ENCODE measurements at places on chromosomes 6 and 20.

DNA sequence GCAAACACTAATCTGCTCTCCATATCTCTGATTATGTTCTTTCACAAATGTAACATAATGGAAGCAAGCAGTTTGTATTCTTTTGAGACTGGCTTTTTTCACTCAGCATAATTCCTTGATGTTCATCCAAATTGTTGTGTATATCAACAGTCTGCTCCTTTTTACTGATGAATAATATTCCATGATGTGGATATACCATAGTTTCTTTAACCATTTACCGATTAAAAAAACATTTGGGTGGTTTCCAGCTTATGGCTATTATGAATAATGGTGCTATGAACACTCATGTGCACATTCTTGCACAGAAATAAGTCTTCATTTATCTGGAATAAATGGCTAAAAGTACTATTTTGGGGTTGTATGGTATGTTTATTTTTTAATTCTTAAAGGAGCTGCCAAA is 708.9 kb downstream of the RFPL4B start:
- DNase-seq: no peak

DNA sequence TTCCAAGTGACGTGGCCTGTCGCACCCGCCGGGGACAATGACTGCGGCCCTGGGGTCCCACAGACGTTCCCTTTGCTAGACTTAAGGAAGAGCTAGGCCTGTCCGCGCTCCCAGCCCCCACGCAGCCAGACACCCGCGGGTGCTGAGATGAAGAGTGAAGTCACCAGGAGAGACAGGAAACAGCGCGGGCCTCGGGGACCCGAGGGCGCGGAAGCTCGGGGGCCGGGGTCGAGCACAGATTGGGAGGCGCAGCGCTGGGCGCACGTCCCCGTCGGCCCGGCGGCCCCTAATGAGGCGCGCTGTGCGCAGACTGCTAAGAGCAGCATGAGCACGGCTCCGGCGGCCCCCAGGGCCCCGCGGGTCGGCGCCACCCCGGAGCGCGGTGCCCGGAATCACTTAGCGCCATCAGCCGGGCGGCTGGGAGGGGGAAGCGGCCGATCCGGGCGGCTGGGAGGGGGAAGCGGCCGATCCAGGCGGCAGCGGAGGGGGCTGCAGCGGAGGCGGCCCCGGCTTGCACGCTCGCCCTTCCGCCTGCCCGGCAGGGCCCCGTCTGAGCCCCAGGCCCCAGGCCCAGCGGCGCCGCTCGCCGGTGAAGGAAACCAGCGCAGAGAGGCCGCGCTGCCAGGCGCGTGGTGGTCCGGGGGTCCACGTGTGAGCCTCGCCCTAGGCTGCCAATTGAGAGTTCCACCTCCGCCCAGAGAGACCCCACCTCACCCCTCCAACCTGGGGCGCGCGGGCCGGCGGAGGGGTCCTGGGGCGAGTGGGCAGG is 8.3 kb upstream of the AVP start:
- DNase-seq: peak; percentile 33

GRCh38 chr6:41548841-41549642 is 2.9 kb downstream of the FOXP4 start:
- no peak for DNase-seq

- no peak for DNase-seq
Measured at GRCh38 chr6:161727083-161727833, 453.4 kb upstream of the AGPAT4 start.

GRCh38 chr20:51221791-51222408 is 199.0 kb upstream of the KCNG1 start:
- peak; percentile 56 for DNase-seq

DNA sequence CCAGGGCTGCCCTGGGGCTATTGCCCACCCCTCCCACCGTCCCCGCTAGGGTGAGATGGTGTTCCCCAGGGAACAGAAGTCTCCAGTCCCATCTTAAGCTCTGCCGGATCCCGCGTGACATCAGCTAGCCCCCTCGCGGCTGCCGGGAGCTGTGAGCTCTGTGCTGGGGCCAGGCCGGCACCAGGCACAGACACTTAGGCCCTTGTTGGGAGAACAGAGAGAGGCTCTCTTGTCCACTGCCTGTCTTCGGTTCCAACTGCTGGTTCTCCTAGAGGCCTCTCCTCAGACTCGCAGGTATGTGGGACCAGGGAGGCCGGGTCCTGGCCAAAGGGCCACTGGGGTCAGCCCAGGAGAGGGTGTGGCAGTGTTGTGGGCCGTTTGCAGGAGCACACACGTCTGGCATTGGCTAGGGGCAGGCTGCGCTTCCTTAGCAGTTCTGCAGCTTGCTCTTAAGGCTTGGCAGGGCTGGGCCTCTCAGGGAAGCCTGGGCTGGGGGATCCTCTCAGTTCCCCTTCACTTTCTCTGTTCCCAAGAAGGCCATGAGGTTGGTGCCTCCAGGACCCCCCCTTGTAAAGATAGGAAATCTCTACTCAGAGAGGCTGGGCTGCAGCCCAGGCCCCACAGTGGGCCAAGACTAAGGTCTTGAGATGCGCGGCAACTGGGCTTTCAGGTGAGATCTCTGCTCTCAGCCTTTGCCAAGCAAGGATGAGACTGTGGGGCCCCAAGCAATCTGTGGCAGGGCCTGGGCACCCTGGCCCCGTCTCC is 6.3 kb downstream of the SGK2 start:
- no peak for DNase-seq

GRCh38 chr20:64037498-64038213 is 1.7 kb downstream of the C20orf204 start:
- DNase-seq: no peak

- DNase-seq: no peak
Measured at GRCh38 chr6:35719404-35719829, 17.4 kb upstream of the ARMC12 start.

GRCh38 chr20:56395166-56395565 is 2.7 kb downstream of the CSTF1 start:
- no peak for DNase-seq

- DNase-seq: peak; percentile 52
Measured at GRCh38 chr6:119742188-119742803, 392.7 kb upstream of the MAN1A1 start.

DNA sequence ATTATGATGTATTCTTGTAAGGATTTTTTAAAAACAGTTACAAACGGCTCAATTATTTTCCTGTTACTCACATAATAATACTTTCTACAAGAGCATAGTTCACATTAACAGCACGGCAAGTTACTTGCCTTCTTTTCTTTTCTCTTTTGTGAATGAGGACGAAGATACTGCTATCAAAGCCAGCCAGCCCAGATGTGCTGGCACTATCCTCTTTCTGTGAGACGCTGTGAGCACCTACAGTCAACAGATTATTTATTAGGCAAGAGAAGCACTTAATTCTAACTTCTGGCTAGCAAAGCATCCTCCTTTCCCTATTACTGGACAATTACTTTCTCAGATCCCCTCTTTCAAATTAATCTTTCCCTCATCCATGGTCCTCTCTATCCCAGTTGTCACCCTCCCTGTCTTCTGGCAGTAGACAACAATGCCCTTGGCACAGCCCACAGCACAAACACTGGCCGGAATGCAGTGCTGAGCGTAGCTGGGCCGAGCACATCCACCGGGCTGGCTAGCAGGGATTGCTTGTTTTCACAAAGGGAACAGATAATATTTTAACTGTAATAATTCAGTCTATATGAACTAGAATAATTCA is 262.1 kb downstream of the FOXC1 start:
- DNase-seq: no peak

DNA sequence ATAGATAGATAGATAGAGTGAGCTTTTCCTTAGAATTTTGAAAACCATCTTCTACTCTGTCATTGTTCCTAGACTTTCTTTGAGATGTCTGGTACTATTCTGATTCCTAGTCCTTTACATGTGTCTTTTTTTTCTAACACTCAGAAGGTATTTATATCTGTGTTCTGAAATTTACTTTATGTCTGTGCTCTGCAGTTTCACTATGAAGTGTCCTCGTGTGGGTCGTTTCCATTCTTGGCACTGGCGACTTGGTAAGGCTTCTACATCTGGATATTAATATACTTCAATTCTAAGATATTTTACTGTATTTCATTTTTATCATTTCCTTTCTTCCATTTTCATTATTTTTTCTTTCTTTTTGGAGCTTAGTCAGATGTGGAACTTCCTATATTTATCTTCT is 87.0 kb downstream of the FHL5 start:
- DNase-seq: no peak

GRCh38 chr6:41548098-41548840 is 2.1 kb downstream of the FOXP4 start:
- peak; percentile 62 for DNase-seq

DNA sequence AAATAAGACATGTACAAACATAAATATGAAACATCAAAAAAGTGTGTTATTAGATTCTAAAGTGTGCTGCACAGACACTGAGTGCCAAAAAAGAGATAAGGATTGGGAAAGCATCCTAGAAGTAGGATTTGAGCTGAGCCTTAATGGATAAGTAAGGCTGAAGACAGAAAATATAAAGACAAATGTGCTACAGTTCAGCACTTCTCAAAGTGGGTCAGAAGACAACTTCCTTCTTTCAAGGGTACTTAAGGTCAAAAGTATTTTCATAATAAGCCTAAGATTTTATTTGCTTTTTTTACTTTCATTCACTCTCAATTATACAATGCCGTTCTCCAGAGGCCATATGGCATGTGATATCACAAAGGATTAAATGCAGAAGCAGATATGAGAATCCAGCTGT is 16.8 kb downstream of the USP45 start:
- no peak for DNase-seq

All from inflammatory macrophage treated with lipopolysaccharide for 4 hours (primary cell).